ENCODE measurements at places on chromosomes 6 and 20.

GRCh38 chr6:165791876-165792437, 128.9 kb upstream of the PDE10A start:
- no peak for DNase-seq

- no peak for DNase-seq
Measured at GRCh38 chr20:9945408-9945807, 89.4 kb upstream of the ANKEF1 start.

DNA sequence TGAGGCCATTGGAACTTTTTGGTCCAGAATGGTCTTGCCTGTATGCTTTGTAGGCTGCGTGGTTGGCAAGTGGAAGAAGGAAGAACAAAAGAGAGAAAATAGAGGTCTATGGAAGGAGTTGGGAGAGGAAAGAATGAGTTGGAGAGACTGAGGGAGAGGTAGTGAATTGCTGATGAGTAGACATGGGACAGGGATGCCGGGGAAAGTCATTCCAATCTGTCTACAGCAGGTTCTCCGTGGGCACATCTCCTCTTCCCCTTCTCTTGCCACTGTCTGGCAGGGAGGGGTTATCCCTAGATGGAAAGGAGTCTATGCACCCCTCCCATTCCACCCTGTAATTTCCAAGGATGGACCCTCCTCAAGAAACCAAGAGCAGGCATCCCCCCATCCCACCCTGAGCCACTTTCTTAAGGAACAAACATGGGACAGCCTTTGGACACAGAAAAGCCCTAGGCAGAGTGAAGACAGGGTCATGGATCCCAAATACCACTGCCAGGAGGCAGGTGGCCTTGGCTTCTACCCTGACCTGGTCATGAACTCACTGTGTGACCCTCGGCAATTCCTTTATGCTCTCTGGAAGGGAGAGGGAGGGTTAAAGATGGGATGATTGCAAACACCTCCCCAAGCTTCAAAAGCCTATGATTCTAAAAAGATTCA, 196.9 kb downstream of the LRFN2 start:
- no peak for DNase-seq

GRCh38 chr20:8578161-8578865, 446.2 kb downstream of the PLCB1 start:
- DNase-seq = no peak

- DNase-seq = peak; percentile 62
Measured at GRCh38 chr20:49276161-49276960, 1.5 kb downstream of the ZNFX1 start.

GRCh38 chr6:138593909-138594757, 94.8 kb upstream of the NHSL1 start:
- no peak for DNase-seq
